Activated CD4-positive, alpha-beta T cell treated with anti-CD3 and anti-CD28 coated beads for 48 hours (primary cell): ENCODE measurements at places on chromosomes 4 and X.

GRCh38 chr4:162684371-162684700 lies 482.4 kb downstream of the NAF1 start:
- no peak for DNase-seq

GRCh38 chr4:3291969-3292570 lies 751 bp upstream of the RGS12 start:
- DNase-seq: peak; percentile 32

GRCh38 chrX:39848900-39849299 lies 248.9 kb downstream of the BCOR start:
- no peak for DNase-seq

DNA sequence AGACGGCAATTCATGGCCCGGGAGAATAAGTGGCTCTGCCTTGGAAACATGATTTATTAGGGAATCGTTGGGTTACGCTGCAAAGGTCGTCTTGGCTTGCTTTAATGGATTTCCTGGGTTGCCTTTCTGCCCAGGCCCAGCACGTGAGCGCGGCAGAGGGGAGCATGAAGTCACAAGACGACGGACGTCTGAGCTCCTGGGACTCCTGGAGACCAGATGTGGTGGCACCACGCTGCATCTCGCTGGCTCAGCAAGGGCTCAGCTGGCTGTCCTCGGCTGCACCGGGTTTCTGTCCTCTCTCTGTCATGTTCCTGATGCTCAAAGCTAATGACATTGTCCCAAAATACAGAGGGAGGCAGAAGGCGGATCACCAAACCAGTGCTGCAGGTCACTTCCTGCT lies 61.2 kb downstream of the C4orf50 start:
- DNase-seq: no peak

- DNase-seq: no peak
These were observed 33.9 kb upstream of the STIM2 start for GRCh38 chr4:26826721-26827120.

- no peak for DNase-seq
These were observed 116.6 kb upstream of the TENM3 start for GRCh38 chr4:182126603-182127002.

DNA sequence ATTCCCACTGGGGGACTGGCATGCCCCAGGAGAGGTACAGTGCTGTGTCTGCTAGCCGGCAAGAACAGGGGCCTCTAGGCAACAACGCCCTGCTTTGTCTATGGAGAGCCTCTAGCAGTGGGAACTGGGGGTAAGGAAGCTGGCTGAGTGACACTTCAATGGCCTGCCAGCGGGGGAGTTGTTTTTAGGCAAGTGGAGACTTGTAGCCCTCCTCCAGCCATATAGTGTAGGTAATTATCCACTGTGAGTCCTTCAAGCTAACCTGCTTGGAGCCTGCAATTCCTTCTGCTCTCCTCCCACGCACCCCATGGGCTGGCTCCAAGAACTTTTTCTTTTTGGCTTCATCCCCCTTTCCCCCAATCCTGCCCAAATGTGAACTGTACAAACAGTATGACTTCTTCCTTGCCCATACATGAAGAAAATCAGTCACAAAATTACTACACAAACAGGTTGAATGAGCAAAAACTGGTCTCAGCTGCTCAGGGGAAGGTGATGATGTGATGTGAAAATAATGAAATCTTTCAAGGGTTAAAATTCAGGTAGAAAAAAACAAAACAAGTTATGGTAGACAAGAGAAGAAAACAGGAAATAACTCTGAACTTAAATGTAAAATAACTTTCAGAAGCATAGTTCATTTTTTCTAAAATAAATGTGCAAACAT lies 33.1 kb downstream of the LEF1 start:
- peak; percentile 42 for DNase-seq

DNA sequence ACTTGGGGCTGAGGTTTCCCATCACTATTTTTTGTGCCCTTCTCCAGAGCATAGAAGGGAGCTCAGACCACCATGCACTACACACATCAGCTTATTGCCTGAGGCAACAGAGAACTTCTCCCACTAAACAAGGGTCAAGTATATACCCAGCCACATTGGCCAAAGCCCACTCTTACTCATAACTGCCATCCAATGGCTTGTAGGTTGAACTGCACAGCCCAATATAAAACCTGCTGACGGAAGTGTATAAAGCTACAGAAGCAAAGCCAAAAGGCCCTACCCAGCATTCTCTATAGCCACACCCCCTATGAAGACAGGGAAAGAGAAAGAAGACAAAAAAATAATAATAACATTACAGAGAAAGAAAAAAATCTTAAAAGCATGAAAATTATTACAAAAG lies 139.7 kb downstream of the LRBA start:
- no peak for DNase-seq

DNA sequence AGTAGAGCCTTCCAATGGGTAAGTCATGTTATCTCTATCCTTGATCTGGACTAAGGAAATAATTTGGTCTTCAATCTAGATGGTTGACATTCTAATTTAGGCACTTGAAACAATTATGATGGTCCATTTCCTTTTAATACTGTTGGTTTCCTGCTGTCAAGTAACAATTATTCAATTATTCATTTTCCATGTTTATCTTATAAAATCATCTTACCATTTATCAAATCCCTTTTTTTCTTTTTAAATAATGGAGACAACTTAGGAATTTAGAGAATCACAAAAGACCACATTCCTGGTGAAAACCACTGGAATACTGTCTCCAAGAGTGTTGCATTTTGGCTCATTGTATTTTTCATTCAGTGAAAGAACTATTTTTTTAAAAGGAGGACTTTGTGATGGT lies 148.7 kb upstream of the CTSO start:
- DNase-seq: no peak

- no peak for DNase-seq
These were observed 96.4 kb upstream of the DDIT4L start for GRCh38 chr4:100286636-100287035.

DNA sequence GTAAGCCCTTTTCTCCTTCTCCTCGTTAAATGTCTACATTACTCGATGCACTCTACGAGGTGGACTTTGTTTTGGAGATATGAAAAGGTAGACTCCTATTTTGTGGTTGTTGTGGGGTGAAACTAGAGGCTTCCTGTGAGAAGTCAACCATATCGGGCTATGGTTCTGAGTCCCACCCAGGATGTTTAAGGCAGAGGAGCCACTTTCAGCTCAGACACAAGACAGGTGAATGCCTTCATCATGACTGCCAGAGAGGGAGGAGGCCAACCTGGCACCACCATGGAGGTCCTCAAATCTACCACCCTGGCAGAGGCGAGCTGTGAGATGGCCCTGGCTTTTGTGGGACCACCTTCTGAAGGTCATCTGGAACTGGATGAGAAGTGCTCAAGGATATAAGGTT lies 154.4 kb upstream of the KLF3 start:
- DNase-seq: peak; percentile 31

DNA sequence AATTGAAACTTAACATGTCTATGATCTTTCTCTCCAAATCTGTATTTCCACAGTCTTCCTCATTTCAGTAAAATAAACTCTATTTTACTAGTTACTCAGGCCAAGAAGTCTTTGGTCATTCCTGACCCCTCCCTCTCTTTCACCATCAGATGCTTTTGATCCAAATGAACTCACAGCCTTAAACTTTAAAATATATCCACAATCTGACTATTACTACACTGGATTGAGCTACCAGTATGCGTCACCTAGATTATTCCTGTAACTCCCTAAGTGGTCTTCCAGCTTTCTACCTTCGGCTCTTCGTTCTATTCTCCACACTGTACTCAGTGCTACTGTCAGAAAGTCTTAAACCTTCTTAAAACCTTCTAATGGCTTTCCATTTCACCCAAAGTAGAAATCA lies 195.1 kb downstream of the FBXW7 start:
- DNase-seq: no peak

- no peak for DNase-seq
These were observed 1149.2 kb downstream of the PCDH18 start for GRCh38 chr4:136383082-136383481.

- peak; percentile 55 for DNase-seq
These were observed 9.9 kb downstream of the TMSB4X start for GRCh38 chrX:12984603-12985319.

DNA sequence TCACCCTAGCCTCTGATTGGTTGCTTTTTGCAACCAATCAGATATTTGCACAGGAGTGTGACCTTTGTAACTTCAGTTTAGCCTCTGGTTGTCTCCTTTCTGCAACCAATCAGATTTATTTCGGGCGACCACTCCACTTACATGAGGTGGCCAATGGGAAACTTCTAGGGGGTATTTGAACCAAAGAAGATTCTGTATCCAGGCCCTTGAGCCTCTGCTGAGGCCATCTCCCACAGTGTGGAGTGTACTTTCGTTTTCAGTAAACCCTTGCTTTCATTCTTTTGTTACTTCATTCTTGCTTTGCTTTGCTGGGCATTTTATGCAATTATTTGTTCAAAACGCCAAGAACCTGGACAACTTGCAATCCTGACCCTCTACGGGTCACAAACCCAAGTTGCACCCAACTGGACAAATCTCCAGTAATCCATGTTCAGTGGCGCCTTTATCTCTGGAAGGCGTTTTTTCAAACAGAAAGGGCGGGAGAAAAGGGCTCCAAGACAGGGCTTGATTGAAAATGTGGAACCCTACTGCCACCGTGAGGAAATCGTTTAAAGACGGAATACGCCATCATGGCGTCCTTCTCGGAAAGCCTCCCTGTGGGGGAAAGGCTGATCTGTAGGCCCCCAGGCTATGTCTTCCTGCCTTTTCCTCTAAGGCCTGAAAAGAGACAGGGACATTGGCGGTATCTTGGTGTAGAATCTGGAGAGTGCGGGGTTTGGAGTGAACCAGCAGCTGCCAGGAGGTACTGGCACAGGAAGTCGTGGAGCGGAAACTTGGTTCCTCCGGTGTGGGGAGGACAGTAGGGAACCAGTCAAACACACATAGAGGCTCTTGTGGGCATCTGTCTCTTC lies 184.6 kb downstream of the OR13H1 start:
- no peak for DNase-seq

- DNase-seq: no peak
These were observed 18.5 kb downstream of the TAB3 start for GRCh38 chrX:30870572-30870971.
